IPS-NIHi11 (cell line): ENCODE measurements at places on chromosomes 6 and 20.

GRCh38 chr6:149723771-149724417 is 6.0 kb upstream of the LATS1 start:
- peak; percentile 43 for DNase-seq

- DNase-seq = no peak
These were observed 28.1 kb downstream of the PYGB start for GRCh38 chr20:25275813-25276532.

GRCh38 chr6:88445188-88445965 is 279.2 kb upstream of the CNR1 start:
- no peak for DNase-seq

GRCh38 chr6:44522871-44523270 is 135.4 kb downstream of the CDC5L start:
- DNase-seq = no peak

- DNase-seq = peak; percentile 45
These were observed 47.4 kb downstream of the TRMT11 start for GRCh38 chr6:126033696-126034095.

DNA sequence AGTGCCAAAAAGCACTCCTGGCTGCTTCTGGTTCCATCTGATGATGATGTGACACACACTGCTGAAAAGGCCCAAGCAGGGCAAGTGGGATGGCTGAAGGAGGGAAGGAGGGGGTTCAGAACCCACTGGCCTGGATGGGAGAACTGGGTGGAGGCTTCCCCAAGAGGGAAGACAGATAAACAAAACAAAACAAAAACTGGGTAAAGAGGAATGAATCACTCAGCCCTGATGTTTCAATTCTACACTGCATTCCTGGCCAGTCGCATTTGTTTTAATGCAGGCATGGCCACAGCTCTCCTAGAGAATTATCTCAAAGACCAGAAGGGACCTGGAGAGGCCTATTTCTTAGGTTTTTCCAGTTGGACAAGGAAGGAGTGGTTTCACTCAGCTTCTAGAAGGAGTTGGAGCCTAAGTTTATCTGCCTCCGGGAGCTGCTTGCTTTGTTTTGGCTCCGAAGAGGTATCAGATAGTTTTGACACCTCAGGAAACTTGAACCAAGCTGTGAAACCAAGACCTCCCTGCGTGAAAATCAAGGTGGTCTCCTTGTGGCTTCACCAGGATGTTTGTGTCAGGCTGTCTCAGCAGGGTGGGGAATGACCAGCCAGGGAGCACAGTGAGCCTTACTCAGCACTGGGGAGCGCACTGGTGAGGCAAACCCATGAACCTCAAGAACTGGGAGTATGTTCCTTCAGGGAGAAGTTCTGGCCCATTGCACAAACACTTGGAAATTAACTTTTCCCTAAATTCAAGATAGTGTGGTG is 16.1 kb downstream of the TTPAL start:
- no peak for DNase-seq

DNA sequence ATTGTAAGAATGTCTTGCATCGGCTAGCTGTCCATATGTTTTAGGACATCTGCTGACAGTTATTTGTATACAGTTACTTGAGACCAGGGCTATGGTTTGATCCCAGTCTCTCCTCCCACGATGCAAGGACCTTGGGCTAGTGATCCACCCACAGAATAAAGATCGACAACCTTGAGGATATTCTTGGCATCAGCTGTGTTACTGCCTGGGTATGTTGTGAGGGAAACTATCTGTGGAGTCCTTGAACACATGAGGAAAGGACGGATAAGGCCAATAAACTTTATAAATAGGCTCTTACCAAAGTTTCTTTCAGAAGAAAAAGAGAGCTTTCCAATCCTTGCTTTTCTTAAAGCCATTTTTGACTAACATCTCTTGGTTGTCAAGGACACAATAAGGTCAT is 70.8 kb upstream of the HEY2 start:
- no peak for DNase-seq

DNA sequence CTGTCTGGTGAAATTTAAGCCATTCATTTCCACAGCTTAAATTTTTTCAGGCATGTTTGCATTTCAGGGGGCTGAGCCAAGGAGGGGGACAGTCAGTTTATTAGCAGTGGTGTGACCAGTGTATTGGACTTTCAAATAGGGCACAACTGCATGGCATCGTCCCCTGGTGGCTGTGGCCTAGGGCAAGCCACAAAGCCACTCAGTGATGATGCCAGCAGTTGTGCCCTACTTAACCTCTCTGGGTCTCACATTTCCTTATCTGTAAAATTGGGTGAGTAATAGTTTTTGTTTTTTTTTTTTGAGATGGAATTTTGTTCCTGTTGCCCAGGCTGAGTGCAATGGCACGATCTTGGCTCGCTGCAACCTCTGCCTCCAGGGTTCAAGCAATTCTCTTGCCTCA is 48.0 kb downstream of the CDC5L start:
- DNase-seq = no peak

DNA sequence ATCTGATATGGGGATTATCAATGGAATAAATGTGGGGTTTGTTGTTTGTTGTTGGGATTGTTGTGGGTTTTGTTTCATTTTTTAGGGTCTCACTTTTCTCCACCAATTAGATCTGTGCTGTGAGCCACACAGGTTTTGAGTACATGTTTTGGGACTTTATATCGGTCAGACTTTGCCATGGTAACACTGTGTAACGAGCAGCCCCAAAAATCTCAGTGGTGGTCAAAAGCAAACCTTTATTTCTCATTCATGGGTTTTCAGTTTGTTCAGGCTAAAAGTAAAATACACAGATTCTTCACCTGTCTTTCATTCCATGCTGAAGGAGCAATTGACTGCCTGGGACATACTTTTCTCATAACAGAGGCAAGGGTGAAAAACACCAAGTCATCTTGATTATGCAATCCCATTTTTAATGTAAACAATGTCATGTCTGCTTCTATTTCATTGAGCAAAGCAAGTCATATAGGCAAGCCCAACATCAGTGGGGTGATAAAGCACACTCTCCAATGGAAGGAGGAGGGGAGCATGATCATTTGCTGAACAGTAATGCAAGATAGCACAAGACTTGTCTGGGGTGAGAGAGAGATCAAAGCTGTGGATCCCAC is 101.1 kb upstream of the PLCB4 start:
- no peak for DNase-seq

GRCh38 chr6:133779916-133780695 is 108.8 kb upstream of the TCF21 start:
- DNase-seq = no peak

DNA sequence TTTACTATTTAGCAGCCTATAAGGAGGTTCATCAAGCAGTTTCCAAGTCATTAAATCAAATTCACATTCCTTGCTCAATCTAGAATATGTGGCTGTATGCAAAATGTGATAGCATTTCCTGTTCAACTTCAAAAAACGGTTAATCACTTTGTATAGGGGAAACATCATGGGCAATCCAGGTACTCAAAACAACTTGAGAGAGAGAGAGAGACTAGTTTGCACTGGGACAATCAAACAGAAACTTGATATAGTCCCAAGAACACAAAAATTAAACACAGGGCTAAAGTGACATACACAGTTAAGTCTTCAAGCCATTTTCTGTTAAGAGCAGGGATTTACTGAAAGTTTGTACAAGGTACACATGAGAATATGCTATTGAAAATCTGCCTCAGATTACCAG is 7.4 kb downstream of the CPNE1 start:
- DNase-seq = no peak

GRCh38 chr6:6806844-6807518 is 218.5 kb downstream of the LY86 start:
- DNase-seq = no peak

DNA sequence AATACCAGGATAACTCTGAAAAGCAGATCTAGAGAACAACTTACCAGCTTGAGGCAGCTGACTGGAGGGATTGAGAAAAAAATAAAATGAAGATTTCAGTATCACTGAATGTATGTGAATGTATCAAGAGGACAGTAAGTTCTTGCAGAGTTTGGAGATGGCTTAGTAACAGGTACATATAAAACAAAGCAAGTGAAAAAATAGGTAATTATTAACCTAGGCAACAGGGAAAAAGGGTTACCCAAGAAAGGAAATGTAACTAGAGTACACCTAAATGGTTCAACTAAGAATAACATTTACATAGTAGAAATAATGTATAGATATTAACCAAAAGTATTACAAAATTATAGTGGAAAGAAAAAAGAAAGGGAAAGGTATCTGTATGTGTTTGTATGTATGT is 67.3 kb downstream of the NRSN1 start:
- no peak for DNase-seq

DNA sequence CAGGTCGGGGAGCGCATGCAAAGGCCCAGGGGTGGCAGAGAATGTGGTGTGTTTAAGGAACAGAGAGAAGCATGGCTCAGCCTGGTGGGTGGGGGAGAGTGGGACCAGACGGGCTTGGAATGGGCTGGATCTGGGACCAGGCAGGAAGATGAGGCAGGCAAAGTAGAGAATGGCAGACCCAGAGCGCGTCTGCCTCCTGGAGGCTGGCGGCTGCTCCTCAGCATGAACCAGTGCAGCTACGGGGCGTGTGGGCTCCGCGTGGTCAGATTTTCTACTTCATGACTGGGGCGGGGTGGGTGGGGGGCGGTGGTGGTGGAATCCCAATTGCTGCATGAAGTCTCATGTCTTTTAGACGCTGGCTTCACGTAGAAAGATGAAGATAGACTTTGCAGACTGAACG is 135.6 kb downstream of the TFAP2C start:
- peak; percentile 26 for DNase-seq

DNA sequence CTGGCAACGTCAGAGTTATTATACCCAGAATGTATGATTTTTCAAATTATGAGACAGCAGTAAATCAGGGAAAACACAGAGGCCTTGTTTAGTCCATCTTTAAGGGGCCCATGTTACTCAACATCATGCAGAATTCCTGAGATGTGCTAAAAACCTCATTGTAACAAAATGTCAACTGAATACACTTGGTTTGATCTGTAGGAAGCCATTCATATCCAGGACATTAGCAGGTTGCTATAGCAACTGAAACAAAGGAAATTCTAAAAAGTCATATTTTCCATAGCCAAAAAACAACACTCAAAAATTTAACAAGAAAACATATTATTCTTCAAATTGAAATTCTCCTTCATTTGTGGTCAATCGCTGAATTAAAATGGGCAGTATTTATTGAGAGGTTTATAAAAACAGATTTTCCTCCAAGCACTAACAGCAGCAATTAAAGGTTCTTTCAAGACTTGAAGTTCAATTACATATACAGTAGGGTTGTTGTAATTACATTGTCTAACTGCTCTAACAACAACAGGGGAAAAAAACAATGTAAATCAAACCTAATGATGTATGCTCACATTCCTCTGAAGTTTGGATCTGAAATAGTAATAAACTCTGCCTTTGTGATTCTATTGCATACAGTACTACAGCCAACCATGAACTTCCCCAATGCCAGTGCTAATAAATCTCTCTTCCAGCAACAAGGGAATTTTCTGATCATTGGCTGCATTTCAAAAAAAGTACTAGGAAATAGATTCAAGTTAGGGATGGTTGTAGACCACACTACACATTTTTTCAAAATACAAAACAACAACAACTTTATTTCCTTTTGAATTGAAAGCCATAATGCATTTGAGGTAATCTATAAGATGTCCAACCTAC is 34.9 kb downstream of the COL12A1 start:
- DNase-seq = no peak

DNA sequence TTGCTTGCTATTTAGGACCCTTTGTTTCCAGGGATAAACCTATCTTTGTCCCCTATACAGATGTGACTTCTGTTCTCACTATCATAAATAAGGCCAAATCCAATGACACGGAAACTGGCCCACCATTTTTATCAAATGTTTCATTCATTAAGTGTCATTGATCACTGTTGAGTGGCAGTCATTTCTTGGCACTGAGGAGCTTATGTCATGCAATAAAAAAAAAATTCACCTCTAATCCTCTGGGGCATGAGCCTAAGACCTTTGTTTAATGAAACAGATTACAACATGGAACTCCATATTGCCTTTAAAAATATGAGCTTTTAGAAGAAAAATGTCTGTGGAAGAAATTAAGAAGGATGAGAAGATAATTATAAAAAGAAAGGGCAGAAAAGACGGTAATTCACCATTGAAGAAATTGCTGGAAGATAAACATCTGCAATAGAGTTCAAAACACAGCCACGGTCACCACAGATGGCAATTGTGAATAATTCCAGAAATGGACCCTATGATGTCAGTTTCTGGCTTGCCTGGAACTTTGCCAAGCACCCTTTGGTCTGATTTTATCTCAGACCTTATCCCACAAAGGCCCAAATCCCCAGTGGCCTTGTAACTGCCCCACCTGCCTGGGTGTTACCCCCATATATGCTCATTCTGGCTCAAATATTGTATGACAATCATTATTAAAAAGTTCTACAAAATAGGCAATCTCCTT is 91.1 kb downstream of the DST start:
- DNase-seq = no peak

GRCh38 chr6:4162370-4162769 is 27.0 kb upstream of the ECI2 start:
- DNase-seq = no peak

DNA sequence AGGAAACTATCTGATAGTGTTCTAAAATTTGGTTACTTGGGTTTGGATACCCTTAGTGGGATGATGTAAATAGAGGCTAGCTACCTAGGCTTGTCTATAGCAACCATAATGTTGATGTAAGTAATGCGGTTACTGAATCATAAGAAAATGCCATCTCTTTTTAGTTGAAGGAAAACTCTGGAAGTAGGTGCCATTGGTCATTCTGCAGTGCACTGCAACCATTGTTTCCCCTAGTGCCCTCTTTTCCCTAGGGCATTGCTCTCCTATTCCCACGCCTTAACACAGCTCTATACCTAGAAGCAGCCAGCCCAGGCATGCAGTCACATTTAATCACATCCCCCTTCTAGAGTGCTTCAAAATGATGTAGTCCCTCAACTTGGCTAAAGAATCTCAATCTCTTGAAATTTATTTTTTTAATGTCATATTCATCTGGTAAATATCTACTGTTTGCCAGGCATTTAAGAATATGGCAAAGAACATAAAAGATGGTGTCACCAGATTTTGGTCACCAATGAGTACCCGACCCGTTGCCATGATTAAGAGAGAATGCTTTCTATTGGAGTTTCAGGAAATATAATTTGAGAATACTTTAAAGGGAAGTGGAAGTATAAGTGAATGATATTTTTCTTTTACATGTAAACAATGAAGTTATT is 10.4 kb downstream of the LOC128125822 start:
- DNase-seq = no peak

GRCh38 chr6:26223650-26224546 is 136.7 kb downstream of the HFE start:
- no peak for DNase-seq

DNA sequence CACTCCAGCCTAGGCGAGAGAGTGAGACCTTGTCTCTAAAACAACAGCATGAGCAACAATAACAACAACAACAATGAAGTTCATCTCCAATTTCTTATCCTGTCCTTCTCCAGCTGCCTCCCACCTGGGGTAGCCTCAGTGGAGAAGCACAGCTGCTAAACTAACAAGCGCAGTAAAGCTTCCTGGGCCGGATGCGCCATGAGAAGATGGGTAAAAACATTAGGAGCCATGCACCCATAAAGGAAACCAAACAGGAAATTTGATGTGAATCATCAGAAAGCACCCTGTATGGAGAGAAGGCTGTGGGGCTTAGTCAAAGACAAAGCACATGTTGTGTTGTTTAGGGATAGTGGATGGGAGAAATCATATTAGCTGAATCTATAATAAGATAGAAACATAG is 61.1 kb upstream of the CCN6 start:
- no peak for DNase-seq
